ENCODE measurements at places on chromosomes 11 and 22. TPM values are rescaled to one million over a fixed set of nuclear protein-coding genes. Genes with fewer than 3 reads are reported as not detected.
A peak's percentile ranks its signal among the peaks of the same experiment; 100 is the strongest.

PAX6 gene
- total RNA-seq: not detected

PDE3B gene
- total RNA-seq: 42.3 TPM

GLYATL2 gene
- not detected for total RNA-seq

RCOR2 gene
- total RNA-seq: 0.61 TPM

PHF5A gene
- total RNA-seq: 65.2 TPM

SLC22A25 gene
- not detected for total RNA-seq

TMEM191C gene
- total RNA-seq: 1.7 TPM

MS4A4A gene
- not detected for total RNA-seq

APOBEC3A gene
- total RNA-seq: not detected

FAM89B gene
- total RNA-seq: 16.0 TPM

CLNS1A gene
- 186 TPM for total RNA-seq

OR4A16 gene
- total RNA-seq: not detected

PDE2A gene
- total RNA-seq: 0.72 TPM

KRTAP5-1 gene
- not detected for total RNA-seq

- no peak for DNase-seq
Observed at GRCh38 chr11:74611369-74611861, 19.0 kb downstream of the POLD3 start.

DNA sequence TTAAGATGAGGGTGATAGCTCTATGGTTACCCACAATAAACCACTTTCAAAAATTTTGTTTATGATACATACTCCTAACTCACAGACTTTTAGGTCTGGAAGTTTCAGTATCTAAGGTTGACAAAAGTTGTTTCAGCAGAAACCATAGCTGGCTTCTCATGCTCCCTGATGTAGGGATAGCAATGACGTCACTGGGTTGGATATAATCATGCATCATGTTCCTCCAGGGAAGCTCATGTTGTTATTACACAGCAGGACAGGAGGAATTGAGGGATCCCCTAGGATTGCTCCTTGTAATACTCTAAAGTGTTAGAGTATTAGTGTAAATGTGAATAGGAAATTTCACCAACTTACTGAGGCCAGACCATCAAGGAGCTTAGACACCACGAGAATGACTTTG lies 23.6 kb downstream of the APOL3 start:
- no peak for DNase-seq

DNA sequence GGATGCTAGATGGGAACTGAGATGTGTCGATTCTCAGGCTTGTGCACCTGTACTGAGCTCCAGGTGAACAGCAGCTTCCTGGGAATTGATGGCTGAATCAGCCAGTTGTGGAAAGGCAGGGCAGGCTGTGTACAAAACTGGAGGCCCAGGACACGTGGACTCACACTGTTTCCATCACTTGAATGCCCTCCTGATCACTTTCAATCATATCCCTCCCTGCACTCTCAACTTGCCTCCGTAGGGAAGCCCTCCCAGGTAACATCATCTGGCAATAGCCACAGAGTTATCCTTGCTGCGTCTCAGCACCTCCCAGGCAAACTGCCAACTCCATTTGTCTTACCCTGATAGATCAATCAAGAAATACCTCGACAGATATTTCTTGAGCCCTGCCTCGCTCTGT lies 10.1 kb downstream of the FAM83F start:
- DNase-seq: no peak

- no peak for DNase-seq
Observed at GRCh38 chr11:44446996-44447771, 118.3 kb upstream of the CD82 start.

GRCh38 chr22:35409783-35410662 lies 10.1 kb downstream of the MCM5 start:
- peak; percentile 79 for DNase-seq

GRCh38 chr11:132158091-132158490 lies 787.7 kb downstream of the NTM start:
- peak; percentile 11 for DNase-seq

DNA sequence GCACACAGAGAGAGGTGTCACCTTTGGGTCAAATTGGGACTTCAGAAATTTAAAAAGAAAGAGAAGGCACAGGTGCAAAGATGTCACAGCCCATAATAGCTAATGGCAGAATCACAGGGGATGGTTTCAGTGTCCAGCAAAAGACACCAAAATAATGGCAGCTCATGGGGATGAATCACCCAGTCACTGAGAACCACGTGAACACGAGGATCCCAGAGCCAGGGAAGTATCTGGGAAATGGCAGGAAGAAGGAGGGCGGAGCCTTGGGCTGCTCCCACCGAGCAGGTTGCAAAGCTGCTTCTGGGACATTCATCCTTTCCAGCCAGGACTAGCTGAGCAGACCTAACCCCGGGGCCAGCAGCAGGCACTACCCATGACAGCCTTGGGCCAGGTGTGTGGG lies 45.6 kb downstream of the TRMU start:
- no peak for DNase-seq

DNA sequence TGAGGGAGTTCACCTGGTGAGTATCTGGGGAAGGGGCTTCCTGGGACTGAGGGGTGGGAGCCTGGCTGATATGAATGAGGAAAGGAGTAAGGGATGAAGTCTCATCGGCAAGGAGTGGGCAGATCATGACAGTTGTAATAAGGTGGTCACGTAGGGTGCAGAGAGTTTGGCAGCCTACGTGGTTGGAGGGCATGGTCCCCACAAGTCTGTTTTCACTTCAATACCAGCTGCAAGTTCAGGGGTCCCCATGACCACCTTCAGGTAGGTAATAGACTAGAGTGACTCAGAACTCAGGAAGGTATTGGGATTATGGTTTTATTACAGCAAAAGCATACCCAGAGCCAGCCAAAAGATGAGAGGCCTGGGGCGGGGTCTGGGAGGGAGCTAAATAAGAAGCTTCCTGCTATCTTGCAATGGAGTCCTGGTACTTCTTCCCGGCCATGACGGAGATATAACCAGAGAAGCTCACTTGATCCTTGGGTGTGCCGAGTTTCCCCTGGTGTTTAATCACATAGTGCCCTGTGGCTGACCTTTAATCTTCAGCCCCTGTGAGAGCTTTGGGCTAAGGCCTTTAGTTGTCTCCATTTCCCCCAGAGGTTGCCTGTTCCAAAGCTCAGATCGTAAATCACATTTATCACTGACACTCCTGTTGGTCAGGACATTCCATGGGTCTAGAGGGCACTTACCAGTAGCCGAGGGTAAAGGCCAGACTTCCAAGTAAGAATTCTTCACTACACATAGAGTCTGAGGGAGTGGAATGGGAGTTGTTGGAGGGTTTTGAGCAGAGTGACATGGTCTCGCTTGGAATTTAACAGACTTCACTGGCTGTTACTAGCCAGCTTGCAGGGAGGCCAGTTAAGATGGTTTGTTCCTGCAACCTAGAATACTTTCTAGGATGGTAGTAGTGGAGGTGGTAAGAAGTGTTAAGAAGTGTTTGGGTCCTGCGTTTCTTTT lies 9.1 kb downstream of the SLC3A2 start:
- peak; percentile 30 for DNase-seq

DNA sequence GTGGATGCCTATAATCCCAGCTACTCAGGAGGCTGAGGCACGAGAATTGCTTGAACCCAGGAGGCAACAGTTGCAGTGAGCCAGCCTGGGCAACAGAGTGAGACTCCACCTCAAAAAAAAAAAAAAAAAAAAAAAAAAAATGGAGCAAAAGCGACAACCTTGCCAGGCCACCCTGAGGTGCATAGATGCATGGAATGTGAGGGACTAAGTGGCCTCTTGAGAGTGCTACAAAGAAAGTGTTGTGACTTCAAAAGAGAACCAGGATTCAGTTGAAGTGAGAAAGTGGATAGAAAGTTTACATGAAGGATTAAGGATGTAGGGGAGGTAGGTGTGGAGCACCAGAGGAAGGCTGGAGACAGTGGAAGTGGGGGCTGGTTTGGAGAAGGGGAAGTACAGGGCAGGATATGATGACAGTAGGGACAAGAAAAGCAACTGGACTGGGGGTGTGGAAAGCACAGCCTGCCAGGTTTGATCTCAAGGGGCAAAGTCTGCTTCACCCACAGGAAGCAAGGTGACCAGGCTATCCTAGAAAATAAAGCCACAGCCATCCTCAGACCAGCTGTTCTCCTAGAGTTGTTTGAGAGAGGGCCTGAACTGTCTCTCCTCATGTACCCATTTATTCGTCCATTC lies 36.0 kb upstream of the OLFML1 start:
- DNase-seq: no peak

DNA sequence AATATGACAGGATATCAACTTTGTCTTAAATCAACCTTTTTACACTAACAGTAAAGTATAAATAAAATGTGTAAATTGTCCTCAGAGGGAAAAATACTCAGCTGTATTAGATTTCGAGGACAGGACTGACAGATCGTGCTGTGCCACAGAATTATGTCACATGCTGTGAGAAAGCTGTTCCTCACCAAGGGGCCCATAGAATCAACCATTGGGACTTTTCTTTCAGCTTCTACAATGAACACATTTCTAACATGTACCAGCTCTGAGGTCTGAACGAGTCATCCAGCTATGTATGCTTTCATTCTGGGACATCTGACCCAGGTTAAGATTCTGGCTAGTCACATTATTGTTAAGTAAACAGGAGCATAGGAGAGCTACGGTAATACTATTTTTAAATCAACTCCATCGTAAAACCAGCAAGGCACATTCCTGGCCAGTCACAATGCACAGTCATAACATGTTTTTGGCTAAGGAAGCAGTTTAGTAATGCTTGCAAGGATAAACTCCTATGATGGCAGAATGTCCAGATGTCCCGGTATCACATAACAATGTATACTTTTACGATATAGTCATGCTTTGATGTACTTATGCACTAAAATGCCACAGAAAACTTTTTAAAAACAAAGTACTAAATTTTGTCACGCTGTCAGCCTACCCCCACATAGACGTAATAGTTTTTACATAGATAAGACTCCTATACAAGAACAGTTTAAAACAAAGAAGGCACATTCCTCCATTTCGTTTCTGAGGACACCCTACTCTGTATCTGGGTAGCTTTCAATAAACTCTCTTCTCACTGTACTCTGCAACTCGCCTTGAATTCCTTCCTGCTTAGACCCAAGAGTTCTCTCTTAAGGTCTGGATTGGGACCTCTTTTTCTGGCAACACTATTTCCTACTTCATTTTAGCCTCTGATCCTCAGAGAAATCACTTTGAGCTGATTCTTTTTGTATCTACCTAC lies 27.4 kb downstream of the ZNF214 start:
- no peak for DNase-seq

GRCh38 chr22:33049119-33049729 lies 9.0 kb downstream of the SYN3 start:
- peak; percentile 74 for DNase-seq

DNA sequence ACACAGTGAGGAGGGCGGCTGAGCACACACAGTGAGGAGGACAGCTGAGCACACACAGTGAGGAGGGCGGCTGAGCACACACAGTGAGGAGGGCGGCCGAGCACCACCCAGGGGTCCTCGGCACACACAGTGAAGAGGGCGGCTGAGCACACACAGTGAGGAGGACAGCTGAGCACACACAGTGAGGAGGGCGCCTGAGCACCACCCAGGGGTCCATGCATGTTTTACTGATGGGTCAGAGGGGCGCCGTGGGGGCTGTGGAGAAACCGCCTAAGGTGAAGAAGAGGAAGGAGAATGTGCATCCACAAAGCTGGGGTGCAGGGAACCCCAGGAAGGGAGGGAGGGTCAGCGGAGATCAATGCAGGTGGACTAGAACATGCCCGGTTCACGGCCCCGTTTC lies 461.8 kb downstream of the BRD1 start:
- no peak for DNase-seq

DNA sequence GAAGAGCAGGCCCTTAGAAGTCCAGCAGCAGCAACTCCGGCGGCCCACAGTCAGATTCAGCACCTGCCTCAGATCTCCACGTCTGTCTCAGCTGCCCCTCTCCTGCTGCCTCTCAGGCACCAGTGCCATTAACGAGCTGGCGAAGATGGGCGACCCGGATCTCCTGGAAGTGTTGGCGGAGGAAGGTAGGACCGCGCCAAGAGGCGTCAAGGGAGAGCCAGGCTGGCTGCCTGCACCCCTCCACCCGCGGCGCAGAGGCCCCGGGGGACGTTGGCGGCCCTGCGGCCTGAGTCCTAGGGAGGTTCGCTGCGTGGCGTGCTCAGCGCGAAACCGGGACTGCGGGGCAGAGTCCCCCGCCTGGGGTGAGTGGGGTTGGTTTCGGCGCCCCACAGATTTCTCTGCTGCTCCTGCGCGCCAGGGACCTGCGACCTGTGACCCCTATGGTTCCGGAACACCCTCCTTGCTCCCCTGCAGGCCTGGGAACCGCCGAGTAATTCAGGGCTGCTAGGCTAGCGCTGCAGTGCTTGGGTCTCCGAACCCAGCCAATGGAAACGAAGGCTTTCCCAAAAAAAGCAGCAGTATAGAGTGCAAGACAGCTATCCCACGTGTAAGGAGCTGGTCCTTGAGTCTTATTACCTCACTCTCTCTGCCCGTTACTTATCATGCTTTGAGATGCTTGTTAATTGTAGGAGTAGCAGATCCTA lies 615 bp downstream of the ANO5 start:
- DNase-seq: no peak

GRCh38 chr11:94400050-94400449 lies 1.2 kb downstream of the GPR83 start:
- DNase-seq: no peak

GRCh38 chr22:49642741-49643140 lies 184.9 kb downstream of the BRD1 start:
- no peak for DNase-seq

GRCh38 chr22:36816636-36817524 lies at the start of gene PVALB:
Gene PVALB, minus strand, starts transcription at chr22:36817035. Its CDS starts 30 bp downstream, at chr22:36817005.
- DNase-seq: peak; percentile 18

GRCh38 chr11:28728666-28729065 lies 620.5 kb downstream of the METTL15 start:
- DNase-seq: no peak

GRCh38 chr11:21820176-21820575 lies 372.7 kb upstream of the ANO5 start:
- no peak for DNase-seq

GRCh38 chr11:114116800-114117199 lies 57.3 kb downstream of the ZBTB16 start:
- no peak for DNase-seq

DNA sequence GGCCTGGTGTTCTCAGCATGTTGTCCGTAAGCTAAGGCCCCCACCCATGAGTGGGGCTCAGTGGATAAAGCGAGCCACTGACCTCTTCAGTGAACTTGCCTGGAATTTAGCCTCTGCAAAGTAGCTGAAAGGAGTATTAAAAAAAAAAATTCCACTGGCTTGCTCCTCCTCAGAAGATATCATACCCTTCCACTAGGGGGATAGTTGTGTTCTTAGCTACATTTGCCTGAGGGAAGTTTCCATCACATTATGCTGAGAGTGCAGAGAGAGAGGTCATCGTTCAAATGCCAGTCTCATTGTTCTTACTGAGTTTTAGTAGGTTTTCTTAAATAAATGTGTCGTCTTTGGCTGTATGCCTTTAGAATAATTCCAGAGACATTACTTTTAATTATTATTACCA lies 879.7 kb downstream of the JRKL start:
- DNase-seq: no peak

DNA sequence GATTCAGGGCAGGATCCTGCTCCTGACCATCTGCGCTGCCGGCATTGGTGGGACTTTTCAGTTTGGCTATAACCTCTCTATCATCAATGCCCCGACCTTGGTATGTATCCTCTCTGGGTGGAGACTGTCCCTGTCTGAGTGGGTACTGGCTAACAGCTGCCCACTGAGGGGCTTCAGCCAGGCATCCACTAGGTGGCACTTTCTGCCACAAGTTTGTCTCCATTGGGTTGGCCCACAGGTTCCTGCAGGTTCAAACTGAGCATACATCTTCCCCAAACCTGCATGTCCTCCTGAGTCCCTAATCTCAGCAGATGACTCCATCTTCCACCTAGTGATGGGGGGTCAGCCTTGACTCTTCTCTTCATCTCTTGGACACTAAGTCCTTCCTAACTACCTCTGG lies 4.4 kb downstream of the SLC2A11 start:
- DNase-seq: peak; percentile 69

GRCh38 chr11:22049276-22049675 lies 143.6 kb upstream of the ANO5 start:
- no peak for DNase-seq
